ENCODE measurements at places on chromosomes 1 and 21.

DNA sequence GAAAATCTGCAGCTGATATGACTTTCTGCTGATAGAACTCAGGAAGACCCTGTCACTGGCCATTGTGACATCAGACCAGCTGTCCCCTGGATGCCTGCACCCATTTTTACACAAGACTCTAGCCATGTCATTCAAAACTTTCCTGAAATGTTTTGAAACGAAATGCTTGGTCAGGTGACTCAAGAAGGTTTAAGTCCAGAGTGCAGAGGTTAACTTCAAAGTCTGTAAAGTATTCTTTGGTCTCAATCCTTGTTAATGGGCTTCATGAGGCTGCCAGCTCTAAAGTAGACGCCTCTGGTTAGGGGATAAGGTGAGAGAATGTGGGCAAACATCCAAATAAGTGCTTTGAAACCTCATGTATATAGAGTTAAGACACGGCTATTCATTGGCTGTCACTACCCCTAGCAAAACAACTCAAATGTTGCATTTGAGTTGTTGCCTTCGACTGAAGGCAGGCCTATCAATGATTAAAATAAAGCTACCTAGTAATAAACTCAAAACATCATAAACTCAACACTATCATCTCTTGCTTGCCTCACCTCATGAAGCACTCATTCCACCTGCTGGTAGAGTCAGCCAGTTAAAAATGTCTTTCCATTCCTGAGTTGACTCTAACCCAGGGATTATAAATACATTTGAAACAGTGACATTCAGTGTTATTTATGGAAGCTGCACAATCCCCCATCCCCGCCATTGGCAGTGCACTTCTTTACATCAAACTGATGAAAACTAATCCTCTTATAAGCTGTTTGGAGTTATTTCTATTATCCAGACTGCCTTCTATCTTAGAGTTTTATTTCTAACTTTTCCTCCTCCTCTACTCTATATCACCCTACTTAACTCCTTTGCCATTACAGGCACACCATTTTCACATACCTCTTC, 26.0 kb downstream of the RABIF start:
- no peak for DNase-seq

DNA sequence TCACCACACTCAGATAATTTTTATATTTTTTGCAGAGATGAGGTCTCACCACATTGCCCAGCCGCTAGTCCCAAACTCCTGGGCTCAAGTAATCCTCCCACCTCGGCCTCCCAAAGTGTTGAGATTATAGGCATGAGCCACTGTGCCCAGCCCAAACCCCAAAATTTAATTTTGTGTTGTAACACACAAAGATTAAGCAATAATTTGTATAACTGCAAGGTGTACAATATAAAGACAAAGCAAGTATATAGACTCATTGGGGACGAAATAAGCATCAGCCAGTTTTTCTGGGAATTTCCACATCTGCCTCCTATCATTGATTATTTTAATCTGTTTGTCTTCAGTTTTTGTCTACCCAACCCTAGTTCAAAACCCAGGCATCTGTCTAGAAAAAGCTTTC, 42.7 kb downstream of the ST7L start:
- DNase-seq = no peak

DNA sequence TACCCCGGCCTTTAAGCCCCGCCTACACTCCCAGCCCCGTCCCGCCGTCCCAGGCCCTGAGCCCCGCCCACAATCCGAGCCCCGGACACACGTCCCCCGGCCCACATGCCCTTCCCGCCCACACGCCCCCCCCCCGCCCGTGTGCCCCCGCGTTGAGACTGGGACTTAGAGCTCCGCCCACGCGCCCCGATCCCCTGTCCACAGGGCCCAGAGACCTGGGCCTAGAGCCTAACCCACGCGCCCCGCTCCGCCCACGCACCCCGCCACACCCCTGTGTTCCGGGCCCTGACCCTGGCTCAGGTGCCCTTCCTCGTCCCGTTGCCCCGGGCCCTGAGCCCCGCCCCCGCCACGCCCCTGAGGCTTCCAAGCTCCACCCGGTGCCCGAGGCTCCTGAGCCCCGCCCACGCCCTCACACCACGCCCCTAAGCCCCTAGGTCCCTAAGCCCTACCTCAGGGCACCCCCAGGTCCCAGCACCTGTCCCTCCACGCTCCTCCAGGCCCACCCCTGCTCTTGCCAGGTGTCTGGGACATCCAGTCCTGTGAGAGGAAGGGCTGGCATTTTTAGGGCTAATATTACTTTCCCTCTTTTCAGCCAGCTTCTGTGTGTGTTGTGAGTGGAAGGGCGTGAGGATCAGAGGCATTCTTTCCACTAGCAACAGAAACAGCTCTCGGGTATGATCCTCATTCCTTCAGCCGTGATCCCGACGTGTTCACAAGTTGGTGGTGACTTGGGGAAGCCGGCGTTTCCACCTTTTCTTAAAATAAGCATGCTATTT, 552 bp upstream of the GPR157 start:
- DNase-seq = peak; percentile 75

DNA sequence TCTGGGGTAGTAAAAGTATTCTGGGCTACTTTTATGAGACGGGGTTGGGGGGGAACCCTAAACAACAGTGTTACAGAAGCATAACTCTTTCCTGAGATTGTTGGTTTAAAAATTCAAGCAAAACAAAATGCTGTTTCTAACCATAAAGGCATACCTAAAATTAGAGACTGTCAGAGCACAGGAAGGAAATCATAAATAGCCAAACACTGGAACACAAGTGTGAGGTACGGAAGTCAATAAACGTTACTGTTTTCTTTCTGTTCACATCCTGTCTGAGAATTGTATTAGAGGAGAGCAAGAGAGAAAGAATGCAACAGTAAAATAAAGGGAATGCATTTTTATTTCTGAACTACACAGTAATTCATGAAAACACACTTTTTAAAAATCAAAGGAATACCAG, 42.8 kb upstream of the IL12RB2 start:
- DNase-seq = no peak
